ENCODE measurements at places on chromosomes 2 and 18.

- DNase-seq: no peak
Measured at GRCh38 chr2:75480971-75481836, 79.5 kb downstream of the EVA1A start.

DNA sequence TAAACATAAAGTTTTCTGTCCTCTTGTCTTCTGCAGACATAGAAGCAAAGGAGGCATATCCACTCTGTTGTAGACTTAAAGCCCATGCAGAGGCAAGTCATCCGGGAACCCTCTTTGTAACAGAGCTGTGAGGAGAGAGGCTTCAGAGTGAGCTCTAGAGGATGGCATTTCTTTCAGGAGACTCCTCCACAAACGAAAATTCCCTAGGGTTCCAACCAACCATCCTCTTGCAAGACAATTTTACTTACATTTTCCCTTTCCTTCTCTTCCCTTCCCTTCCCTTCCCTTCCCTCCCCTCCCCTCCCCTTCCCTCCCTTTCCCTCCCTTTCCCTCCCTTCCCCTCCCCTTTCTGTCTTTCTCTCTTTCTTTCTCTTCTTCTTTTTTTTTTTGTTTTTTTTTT is 446.3 kb upstream of the MAP2 start:
- DNase-seq: no peak

GRCh38 chr2:231353469-231353868 is 42.0 kb upstream of the B3GNT7 start:
- no peak for DNase-seq

DNA sequence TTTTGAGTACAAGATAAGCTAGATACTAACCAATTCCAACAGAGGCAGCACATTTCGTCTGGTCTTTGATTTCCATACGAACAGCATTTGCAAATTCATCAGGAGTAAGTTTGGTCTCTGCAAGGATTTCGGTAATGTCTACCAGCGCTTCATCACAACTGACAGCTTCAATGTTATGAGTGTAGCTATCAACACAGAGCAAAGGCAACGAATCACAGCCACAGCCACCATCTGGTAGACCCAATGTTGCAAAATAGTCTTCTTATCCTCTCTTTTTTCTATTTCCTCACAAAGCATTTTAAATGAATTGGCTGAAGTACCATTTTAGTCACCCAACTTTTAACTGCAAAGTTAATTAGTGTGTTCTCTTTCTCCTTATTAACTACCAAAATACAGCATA is 68.3 kb downstream of the REV1 start:
- no peak for DNase-seq
